GM12864 (cell line): ENCODE measurements at places on chromosomes 1 and 21.

DNA sequence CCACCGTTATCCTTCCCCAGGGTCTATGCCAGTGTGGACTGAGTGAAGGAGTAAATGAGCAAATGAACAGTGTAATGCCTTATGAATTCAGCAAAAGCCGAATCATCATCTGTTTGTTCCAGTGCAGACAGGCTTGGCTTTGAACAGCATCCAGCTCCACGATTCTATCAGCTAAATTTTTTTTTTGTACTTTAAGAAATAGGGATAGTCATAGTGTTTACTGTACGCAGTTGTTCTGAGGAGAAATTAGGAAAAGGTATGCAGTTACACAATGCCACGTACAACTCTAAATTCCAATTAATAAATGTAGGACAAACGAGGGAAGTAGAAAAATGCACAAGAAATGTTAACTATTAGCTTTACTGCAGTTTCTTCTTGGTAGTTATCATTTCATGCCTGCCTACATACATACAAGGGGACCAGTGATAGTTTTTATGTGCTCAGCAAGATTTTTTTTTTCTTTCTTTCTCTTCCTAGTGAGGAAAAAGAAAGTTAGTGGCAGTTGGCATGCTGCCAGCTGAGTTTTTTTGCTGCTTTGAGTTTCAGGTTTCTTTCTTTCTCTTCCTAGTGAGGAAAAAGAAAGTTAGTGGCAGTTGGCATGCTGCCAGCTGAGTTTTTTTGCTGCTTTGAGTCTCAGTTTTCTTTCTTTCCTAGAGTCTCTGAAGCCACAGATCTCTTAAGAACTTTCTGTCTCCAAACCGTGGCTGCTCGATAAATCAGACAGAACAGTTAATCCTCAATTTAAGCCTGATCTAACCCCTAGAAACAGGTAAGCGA, at the start of gene IFI44L:
Gene IFI44L, plus strand, starts transcription at position 646 of the 777 bp plus-strand sequence. CDS start 7,468 bp downstream, outside the sequence.
- peak; percentile 60 for DNase-seq

DNA sequence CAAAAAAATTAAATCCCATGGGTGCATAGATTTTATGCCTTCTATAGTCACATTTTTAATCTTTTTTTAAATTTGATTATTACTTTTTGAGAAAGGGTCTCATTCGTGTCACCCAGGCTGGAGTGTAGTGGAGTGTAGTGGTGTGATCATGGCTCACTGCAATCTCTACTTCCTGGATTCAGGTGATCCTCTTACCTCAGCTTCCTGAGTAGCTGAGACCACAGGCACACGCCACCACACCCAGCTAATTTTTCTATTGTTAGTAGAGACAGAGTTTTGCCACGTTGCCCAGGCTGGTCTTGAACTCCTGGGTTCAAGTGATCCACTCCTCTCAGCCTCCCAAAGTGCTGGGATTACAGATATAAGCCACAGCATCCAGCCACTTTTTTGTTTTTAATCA, 10.4 kb downstream of the CBR3 start:
- DNase-seq, result no peak

DNA sequence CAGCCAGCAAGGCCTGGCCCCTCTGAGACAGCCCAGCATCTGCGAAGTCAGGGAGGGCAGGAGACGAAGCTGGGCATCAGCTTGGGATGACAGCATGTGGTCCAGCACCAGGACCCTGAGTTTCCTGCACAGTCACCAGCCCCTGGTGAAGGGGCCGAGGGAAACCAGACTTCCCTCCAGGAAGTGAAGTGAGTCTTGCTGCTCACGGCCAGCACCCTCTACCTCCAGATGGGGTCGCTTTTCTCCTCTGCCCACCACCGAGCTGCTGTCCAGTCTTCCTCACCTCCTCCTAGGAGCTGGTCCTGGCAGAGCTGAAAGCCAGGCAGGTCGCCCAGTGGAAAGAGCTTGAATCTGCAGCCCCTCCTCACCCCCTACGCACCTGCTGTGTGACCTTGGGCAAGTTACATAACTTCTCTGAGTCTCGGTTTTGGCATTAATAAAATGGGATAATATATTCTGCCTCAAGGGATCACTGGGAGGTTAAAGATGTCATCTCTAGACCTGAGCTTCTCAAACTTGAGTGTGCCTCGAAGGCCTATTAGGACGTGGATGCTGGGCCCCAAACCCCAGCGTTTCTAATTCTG, 118.5 kb upstream of the VAMP3 start:
- DNase-seq, result no peak

DNA sequence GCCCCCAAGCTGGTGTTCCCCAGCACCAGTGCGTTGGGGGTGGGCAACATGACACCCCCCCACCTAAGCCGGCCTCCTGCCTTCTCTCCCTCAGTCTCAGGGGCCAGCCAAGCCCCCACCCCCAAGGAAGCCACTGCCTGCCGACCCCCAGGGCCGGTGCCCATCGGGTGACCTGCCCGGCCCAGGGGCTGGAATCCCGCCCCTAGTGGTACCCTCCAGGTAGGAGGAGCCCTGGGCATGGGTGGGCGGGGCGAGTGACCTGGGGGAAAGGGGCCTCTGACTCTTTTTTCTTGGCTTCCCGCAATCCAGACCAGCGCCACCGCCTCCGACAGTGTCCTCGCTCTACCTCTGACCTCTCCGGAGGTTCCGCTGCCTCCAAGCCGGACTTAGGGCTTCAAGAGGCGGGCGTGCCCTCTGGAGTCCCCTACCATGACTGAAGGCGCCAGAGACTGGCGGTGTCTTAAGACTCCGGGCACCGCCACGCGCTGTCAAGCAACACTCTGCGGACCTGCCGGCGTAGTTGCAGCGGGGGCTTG, 1.3 kb upstream of the EFNA4 start:
- no peak for DNase-seq

- DNase-seq, result no peak
Observed at GRCh38 chr1:158056498-158056897, 63.1 kb downstream of the KIRREL1 start.

DNA sequence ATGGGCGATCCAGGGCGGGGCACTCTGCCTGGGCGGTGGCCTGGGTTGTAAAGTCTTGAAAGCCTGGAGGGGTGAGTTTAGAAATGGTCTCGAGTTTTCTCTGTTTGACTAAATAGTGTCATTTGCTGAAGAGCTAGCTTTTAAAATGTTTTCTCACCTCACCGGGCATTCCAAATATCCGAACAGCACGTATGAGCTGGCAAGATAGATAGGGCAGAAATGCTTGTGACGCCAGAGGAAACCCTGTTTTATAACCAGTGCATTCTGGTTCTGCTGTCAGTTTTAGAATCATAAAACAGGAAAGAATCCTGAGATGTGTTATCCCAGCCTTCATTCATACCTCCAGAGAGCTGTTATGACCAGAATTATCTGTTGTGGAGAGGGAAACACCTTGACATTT, 725 bp downstream of the RTCA start:
- DNase-seq, result no peak

GRCh38 chr1:48329486-48329885, 107.0 kb downstream of the SLC5A9 start:
- DNase-seq, result no peak

DNA sequence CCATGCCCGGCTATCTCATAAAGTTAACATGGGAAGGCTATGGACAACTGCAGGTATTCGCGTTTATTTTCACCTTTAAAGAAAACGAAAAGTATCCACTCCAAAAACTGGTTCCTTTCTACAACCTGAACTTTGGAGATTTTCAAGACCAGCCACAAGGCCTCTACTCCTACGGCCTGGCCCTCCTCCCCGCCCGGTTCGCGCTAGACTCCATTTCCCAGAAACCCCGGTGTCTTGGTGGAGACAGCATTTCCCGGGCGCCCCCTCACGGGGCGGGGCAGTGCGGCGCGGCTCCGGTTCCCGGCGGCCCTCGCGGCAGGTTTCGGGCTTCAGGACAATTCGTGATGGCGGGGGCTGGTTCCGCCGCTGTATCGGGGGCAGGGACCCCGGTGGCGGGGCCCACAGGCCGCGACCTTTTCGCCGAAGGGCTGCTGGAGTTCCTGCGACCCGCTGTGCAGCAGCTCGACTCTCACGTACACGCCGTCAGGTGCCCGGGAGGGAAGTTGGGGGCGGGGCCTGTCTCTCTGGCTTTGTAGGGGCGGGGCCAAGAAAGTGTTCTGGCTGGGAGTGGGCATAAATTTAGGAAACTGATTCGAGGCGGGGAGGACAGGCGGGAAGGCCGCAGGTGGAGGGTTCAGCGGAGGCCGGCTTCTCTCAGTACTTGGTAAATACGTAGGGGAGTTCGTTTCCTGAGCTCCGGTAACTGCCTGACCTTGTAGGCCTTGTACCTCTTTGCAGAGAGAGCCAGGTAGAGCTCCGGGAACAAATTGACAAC, at the start of gene SNAPIN:
Gene SNAPIN, plus strand, starts transcription at position 304 of the 775 bp plus-strand sequence. Its CDS starts 41 bp downstream, at position 345.
- DNase-seq, result peak; percentile 57

DNA sequence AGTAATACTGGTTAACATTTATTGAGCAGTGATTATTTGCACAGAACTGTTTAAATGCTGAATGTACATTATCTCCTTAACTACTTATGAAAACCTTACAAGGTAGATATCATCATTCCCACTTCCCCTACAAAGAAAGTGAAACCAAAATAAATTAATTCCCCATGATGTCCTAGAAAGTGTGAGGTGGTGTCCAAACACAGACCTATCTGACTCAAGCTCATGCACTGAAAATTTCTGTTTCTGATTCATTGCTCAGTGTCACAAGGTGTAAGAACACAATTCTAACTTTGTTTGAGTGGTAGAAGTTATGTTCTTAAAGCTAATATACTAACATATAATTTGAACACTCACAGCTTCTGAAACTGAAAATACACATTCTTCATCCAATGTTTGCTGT, 178.7 kb downstream of the MRPL39 start:
- peak; percentile 45 for DNase-seq

GRCh38 chr1:28926629-28927265, 12.4 kb downstream of the EPB41 start:
- DNase-seq, result peak; percentile 86

- no peak for DNase-seq
Observed at GRCh38 chr1:25099343-25099951, 132.9 kb downstream of the SYF2 start.

DNA sequence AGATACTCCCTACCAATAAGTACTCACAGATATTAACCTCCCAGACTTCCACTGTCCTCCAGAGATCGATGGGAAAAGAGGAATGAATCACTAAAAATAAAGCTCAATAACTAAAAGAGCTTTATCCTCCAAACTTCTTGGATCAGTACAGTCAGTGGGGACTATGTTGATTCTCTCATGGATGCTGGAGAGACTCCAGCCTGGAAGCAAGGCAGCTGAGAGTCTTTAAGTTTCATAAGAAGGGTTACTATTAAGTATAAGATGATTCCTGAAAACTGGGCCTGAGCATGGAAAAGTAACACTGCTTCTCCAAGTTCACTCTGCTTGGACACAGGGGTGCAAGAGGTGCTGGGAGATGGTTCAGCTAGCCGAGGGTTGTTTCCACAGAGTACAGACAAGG, 6.2 kb upstream of the DDR2 start:
- DNase-seq, result no peak

- no peak for DNase-seq
Observed at GRCh38 chr1:168137515-168137821, 738 bp upstream of the GPR161 start.

GRCh38 chr1:23979881-23980727, at the start of gene SRSF10:
TSS of gene SRSF10 (minus strand) at chr1:23980327. CDS start at chr1:23980255, 72 bp downstream.
- DNase-seq, result peak; percentile 97

GRCh38 chr1:187566354-187566753, 737.6 kb downstream of the PLA2G4A start:
- DNase-seq, result no peak

DNA sequence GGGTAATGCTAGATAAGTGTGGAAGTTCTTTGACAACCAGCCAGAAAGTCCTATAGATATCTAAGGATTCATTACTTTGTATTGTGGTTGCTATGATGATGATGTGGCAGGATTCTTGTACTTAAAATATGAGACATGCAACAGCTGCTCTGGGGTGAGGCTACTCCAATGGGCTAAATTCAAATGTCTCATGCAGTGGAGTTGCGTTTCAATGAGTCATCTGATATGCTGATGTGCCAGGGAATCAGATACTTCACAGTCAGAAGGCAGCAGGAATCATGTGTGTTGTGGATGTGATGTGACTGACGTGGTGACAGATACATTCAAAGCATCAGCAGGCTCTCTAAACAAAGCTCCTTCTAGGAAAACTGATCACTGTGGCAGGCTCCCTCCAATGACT, 66.5 kb downstream of the TSEN15 start:
- no peak for DNase-seq

- no peak for DNase-seq
Observed at GRCh38 chr1:2840036-2840809, 38.7 kb upstream of the TTC34 start.

DNA sequence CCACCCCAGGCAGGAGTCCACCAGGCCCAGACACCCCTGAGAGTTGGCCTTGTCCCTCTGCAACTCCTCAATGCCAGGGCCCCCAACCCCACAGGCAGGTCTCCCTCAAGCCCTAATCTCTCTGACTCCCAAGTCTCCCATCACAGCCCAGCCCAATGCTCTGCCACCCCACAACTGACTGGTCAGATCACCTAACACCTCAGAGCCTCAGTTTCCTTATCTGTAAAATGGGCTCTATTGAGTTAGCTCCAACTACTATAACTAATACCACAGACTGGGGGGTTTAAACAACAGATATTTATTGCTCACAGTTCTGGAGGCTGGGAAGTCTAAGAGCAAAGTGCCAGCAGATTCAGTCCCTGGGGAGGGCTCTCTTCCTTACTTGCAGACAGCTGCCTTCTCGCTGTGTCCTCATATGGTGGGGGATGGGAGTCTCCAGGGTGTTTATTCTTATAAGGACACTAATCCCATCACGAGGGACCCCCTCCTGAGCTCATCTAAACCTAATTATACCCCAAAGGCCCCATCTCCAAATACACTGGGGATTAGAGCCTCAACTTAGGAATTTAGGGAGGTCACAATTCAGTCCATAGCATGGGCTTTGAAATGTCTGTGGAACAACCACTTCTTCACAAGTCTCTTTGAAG, 34.9 kb upstream of the ZC3H12A start:
- no peak for DNase-seq

GRCh38 chr1:3119725-3120124, 50.7 kb downstream of the PRDM16 start:
- no peak for DNase-seq

DNA sequence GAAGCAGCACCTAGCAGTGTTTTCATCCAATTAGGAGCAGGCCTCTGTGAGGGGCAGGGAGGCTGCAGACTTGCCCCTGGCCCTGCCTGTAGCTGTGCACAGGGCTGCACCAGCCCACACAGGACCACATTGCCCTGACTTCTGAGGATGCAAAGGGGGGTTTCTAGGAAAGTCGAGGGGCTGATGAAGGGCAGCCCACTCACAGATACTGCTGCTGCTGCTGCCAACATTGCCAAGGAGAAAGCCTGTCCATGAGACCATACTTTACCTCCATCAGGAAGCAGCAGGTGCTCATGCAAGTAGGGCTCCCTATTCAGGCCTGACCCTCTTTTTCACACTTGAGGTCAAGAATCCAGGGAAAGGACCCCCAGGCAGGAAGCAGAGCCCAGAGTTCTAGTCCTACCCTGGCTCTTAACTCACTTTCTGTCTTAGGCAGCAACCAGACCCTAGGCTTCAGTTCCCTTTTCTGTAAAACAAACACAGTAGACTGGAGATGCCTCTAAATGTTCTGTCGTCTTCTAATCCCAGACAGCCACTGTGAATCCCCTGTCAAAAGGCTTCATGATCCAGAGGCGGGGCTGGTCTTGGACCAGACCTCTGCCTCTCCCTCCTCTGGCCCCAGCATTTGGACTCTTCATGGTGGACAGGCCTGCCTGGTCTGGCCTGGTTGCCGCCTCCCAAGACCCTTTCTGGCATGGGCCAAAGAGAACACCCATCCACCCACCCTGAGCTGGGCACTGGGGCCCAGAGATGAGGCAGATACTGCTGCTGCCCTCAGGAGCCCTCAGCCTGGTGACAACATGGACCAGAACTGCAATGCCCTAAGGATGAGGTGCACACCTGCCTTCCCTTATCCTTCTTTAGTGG, 120.2 kb downstream of the GLIS1 start:
- DNase-seq, result no peak

- no peak for DNase-seq
Observed at GRCh38 chr1:95542936-95543335, 308.9 kb downstream of the RWDD3 start.
